Cardiac muscle cell (in vitro differentiated cells and primary cell): ENCODE measurements at places on chromosomes 16 and 17. TPM values are rescaled to one million over a fixed set of nuclear protein-coding genes. Genes with fewer than 3 reads are reported as not detected.
A peak's percentile ranks its signal among the peaks of the same experiment; 100 is the strongest.

Gene LRRC75A
- 9.0 and 9.1 TPM in 2 replicates for polyA plus RNA-seq

Gene PRDM7
- not detected in 2 replicates for polyA plus RNA-seq

Gene KRT27
- polyA plus RNA-seq, result not detected in 2 replicates

Gene SLC35G6
- 0.10 and 1.9 TPM in 2 replicates for polyA plus RNA-seq

Gene MT4
- polyA plus RNA-seq, result not detected in 2 replicates

Gene CCL13
- polyA plus RNA-seq, result not detected in 2 replicates

Gene RNF43
- 5.0 and 9.4 TPM in 2 replicates for polyA plus RNA-seq

Gene CCDC144A
- polyA plus RNA-seq, result 0.24 and 1.1 TPM in 2 replicates

Gene ARHGAP27
- 5.6 and 12.3 TPM in 2 replicates for polyA plus RNA-seq

Gene CACNG5
- polyA plus RNA-seq, result not detected in 2 replicates

Gene TRIM47
- polyA plus RNA-seq, result 2.2 and 2.9 TPM in 2 replicates

Gene TOX3
- 0.22 and 0.79 TPM in 2 replicates for polyA plus RNA-seq

DNA sequence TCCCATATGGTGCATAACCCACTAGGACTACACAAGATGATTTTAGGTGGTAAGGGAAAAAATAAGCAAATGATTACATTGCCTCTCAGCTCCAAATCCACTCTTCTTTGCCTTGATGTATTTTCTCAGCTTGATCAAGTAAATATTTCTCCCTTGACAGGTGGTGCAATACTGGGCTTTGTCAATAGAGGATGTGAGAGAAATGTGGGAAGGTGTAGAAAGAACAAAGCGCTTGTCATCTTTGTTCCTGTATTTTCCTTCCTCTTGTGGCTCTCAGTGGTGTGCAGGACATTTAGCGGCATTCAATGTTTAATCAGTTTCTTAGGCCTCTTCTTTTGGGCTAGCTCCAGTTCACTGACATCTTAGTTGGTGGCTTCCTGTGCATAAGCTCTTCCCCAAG lies 1165.8 kb upstream of the GOT2 start:
- DNase-seq, result no peak

GRCh38 chr17:66835476-66835875 lies 559 bp downstream of the CACNG5 start:
- DNase-seq, result no peak

DNA sequence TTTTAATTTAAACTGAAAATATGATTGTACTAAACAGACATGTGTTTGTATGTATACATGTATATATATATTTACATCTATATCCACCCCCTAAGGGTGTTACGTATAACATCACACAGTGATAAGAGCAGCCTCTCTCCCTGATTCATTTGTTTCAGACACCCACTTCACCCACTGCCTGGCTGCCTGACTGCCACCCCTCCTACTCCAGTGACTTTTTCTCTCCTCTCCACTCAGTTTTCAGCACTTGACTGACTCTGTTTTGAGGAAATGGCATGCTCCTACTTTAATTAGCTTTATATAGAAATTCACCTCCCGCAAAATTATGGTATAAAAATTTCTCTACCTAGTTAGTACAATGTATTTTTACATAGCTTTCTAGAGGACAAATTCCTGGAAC lies 20.0 kb downstream of the BFAR start:
- DNase-seq, result no peak

- DNase-seq, result peak; percentile 56
These were observed 3.0 kb upstream of the QPRT start for GRCh38 chr16:29675811-29676643.

GRCh38 chr17:73478334-73478733 lies 165.9 kb downstream of the SDK2 start:
- no peak for DNase-seq

DNA sequence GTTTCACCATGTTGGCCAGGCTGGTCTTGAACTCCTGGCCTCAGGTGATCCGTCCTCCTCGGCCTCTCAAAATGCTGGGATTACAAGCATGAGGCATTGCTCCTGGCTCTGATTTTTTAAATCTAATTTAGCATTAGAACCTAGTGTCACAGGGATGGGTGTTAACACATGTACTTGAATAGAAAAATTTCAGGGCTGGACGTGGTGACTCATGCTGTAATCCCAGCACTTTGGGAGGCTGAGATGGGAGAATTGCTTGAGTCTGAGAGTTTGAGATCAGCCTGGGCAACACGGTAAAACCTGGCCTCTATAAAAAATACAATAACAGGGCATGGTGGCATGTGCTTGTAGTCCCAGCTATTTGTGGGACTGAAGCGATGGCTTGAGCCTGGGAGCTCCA lies 6.0 kb upstream of the RNF135 start:
- no peak for DNase-seq

DNA sequence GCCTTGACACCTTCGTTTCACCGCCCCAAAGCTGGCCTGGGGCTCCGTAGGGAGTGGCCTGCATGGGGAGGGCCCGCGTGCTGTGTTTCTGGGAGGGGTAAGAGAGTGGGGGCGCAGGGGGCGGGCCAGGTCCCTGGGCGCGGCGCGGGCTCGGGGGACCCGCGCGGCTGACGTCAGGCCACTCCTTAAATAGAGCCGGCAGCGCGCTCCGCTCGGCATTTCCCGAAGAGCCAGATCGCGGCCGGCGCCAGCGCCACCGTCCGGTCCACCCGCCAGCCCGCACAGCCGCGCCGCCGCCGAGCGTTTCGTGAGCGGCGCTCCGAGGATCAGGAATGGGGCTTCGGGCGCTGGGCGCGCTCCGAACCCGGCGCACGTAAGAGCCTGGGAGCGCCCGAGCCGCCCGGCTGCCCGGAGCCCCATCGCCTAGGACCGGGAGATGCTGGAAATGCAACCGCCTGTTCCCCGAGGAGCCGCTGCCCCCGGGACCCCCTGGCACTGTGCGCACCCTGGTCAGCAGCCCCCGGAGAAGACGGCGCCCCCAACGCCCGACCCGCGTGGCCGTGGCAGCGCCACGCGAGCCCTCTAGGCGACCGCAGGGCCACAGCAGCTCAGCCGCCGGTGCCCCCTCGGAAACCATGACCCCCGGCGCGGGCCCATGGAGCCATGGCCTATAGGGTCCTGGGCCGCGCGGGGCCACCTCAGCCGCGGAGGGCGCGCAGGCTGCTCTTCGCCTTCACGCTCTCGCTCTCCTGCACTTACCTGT lies at the start of gene HS3ST2:
TSS of gene HS3ST2 (plus strand) at position 215 of the 763 bp plus-strand sequence. CDS start at position 664, 449 bp downstream.
- peak; percentile 80 for DNase-seq

- no peak for DNase-seq
These were observed 57.9 kb upstream of the MAF start for GRCh38 chr16:79658301-79659033.

DNA sequence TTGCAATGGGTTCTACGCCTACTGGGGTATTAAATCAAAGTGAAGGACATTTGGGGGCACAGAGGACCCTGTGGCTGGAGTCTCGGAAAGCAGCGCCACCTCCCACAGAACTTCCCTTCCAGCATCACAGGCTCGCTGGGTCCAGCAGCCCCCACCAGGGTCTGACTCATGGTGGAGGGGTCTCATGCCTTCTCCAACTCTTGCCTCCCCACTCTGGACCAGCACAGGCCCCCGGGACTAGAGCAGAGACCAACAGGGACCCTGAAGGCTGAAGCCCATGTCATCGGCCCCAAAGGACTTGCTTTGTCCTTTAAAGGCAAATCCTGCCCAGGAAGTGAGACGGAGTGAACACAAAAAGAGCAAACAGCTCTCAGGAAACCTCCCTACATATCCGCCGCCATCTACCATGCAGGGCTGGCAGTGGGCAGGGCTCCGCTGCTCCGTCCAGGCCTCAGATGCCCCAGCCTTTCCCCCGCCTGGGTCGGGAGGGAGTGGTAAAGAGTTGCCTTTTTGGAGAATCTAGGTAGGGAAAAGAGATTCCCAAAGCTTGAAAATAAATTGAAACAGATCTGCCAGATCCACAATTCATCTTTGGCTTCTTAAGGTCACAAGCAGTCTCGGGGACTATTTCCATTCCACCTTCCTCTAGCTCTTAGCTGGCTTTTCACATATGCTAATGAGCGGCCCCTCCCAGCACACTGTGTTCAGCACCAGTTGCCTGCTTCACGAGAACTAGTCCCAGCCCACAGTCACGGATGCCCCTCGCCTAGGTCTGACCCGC lies 2.1 kb upstream of the GPRC5C start:
- DNase-seq, result peak; percentile 59

GRCh38 chr16:25212636-25213035 lies 4.1 kb upstream of the AQP8 start:
- DNase-seq, result no peak

DNA sequence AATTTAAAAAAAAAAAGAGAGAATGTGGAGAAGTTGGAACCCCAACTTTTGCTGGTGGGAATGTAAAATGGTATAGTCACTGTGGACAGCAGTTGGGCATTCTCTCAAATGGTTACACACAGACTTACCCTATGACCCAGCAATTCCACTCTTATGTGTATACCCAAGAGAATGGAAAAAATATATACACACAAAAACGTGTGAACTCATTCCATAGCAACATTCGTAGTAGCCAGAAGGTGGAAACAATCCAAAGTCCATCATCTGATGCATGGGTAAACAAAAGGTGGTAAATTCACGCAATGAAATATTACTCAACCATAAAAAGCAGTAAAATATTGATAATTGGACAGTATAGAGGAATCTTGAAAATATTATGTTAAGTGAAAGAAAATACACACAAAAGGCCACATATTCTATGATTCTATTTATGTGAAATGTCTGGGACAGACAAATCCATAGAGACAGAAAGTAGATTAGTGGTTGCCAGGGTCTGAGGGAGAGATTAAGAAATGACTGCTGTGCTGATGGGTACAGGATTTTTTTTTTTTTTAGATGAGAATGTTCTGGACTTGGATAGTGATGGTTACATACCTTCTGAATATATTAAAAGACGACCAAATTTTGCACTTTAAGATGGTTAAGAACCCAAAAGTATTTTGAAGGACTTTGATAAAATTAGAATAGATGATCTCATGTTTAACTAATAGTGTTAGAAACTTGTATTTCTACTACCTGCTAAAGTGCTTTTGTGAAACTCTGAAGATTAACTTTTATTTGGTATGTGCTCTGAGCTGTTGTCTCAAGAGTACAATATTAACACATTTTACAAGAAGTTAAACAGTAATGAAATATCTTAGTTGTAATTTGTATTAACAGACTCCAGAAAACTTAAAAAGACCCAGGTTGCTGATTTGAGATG lies 60.9 kb downstream of the MRTFB start:
- no peak for DNase-seq

GRCh38 chr17:55709984-55710383 lies 12.7 kb downstream of the TMEM100 start:
- no peak for DNase-seq

GRCh38 chr17:19708431-19709175 lies 7.8 kb downstream of the SLC47A2 start:
- DNase-seq, result no peak

DNA sequence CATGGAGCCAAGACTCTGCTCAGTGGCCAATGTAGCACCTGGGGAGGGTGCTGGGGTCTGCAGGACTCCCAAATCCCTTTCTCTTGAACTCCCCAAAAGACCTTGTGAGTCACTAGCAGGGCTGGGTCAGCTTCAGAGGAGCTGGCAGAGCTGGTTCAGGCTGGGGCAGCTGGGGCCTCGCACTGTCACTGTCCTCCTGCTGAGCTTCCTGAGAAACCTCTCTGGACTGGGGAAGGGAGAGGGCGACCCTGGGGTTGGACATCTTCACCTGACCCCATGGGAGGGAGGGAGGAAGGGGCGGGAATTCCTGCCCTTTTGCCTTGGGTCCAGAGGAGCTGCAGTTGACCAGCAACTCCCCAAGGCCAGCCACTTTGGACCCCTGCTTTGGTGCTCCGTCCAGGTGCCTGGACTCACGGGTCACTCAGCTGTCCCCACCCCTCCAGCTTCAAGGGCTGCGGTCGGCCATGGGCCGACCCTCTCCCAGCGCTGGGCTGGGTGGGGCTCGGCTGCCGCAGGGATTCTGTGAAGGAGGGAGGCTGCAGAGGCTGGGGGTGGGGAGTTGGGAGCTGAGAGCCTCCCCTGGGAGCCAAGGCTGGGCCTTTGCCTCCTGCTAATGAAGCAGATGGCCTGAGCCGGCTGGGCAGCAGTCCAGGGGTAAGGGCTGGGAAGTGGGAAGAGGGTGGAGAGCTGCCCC lies 9.2 kb downstream of the FMNL1 start:
- peak; percentile 81 for DNase-seq

DNA sequence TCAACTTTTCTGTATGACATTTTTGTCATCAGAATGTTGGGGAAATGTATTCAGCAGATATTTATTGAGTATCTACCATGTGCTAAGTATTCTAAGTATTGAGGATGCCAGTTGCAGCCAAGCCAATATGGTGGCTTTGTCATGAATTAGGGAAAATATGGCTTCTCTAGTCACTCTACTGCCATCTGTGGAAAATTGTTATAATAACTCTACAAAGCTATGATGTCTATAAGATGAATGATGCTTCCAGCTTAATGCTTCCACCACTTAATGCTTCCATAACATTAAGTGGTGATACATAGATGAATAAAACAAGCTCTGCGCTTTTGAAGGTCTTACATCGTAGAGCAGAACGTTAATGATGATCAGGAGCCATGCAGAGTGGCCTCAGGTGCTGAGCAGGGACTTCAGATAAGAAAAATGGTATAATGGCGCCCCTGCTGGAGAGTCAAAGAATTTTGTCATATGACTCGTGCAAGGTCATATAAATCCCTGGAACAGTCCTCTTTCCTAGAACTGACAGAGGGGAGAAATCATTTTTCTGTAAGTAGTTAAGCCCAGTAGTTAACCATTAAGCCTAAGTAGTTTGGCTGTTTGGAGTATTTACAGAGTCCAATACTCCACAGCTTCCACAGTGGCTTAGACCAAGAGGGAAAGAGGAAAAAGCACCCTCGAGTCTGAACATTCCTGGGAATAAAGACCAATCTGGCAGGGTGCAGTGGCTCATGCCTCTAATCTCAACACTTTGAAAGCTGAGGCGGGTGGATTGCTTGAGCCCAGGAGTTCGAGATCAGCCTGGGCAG lies 2.7 kb upstream of the TMIGD1 start:
- peak; percentile 60 for DNase-seq

GRCh38 chr17:50212121-50212843 lies 10.9 kb upstream of the COL1A1 start:
- DNase-seq, result peak; percentile 89

DNA sequence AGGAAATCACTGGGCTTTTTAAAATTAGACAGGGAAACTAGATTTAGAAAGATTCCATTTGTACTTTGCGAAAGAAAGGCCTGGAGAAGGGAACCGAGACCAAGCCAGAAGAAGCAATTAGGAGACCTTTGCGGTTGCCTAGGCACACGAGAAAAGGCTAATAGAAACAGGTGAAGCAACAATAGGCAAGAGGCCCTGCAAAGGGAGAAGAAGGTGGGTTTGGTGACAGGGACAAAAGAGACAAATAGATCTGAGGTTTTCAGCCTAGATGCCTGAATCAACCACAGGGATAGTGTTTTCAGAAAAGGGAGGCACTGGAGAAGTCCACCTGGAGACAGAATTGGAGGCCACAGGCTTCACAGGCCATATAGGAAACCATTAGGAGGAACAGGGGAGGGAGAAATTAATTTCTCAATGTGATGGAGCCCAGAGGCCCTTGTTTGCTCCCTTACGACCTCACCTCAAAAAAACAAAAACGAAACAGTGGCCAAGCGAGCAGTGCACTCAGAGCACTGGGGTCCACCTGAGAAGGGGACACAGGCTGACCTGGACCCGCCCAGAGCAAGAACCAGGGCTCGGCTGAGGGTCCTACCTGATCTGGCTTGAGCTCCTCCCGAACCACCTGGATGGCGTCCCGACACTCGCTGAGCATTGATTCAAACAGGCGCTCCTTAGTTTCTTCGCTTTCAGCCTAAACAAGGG lies 22.3 kb downstream of the SRP68 start:
- DNase-seq, result no peak

GRCh38 chr16:14641926-14642325 lies 9.2 kb downstream of the BFAR start:
- no peak for DNase-seq

GRCh38 chr16:68028996-68029395 lies 5.9 kb downstream of the DUS2 start:
- DNase-seq, result no peak

- DNase-seq, result no peak
These were observed 9.7 kb downstream of the RHBDL3 start for GRCh38 chr17:32275060-32276042.

GRCh38 chr17:66938656-66939055 lies 25.9 kb upstream of the CACNG4 start:
- no peak for DNase-seq
